ENCODE measurements at places on chromosomes 2 and 18. TPM values are rescaled to one million over a fixed set of nuclear protein-coding genes. Genes with fewer than 3 reads are reported as not detected.
A peak's percentile ranks its signal among the peaks of the same experiment; 100 is the strongest.

GRCh38 chr18:7048081-7048480 is 69.5 kb downstream of the LAMA1 start:
- H3K27me3 ChIP-seq: no peaks in the 10 kb centered on the region
- peaks cover 5% of the 10 kb centered on the region for H3K4me1 ChIP-seq
- H3K4me3 ChIP-seq: no peak overlapping the region
- H3K36me3 ChIP-seq: peaks cover 32% of the 10 kb centered on the region
- H3K27ac ChIP-seq: no peak overlapping the region

DNA sequence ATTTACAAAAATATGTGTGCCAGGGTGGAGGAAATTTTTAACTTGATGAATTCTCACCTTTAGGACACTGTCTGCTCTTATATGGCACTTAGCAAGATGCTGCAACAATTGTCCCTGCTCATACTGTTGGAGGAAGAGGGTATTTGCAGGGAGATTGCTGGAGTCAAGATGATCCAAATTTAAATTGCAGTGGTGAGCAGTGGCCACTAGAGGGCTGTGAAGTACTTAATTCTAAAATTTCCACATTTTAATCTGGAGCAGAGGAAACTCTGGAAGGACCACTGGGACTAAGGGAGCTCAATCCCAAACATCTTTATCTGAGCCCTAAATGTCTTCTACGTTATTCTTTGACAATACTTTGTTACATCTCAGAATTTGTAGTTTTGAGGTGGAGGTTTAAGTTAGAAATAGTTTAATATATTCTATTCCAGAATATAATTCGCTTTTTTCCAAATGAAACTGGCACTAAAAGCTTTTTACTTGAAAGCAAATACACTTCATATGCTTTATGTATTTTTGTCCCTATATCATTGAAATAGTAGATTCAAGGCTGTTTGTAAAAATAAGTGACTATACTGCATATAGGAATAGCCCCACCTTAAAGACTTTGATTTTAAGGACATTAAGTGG is 33.0 kb upstream of the PTH2R start:
- no peaks in the 10 kb centered on the region for H3K27me3 ChIP-seq
- H3K36me3 ChIP-seq: no peaks in the 10 kb centered on the region
- H3K4me3 ChIP-seq: no peak overlapping the region
- peak; percentile 49 for DNase-seq
- no peak overlapping the region for H3K27ac ChIP-seq
- no peaks in the 10 kb centered on the region for H3K4me1 ChIP-seq

Gene GATA6
- total RNA-seq: not detected

DNA sequence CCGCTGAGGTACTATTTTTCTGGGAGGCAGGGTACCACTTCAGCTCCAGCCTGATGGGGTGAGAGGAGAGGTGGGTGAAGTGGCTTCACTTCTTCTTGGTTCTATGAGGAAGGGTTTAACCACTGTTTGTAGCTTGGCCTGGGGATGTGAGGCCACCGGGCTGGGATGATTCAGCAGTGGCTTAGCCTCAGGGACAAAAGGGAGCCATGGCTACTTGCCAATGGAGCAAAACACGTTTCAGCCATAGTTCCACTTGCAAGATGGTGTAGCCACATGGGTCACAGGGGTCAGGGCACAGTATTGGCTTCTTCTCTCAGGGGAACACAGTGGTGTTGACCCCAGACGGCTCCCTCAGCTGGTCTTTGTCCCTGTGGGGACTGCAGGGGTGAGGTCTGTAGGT is 14.9 kb downstream of the ZDBF2 start:
- H3K27ac ChIP-seq: no peak overlapping the region
- DNase-seq: no peak
- no peaks in the 10 kb centered on the region for H3K27me3 ChIP-seq
- H3K4me3 ChIP-seq: no peak overlapping the region

GRCh38 chr2:156538083-156538504 is 101.9 kb downstream of the GPD2 start:
- H3K36me3 ChIP-seq: peaks cover 13% of the 10 kb centered on the region
- no peak overlapping the region for H3K4me3 ChIP-seq
- H3K27me3 ChIP-seq: no peaks in the 10 kb centered on the region
- no peak for DNase-seq
- H3K27ac ChIP-seq: no peak overlapping the region
- peaks cover 16% of the 10 kb centered on the region for H3K4me1 ChIP-seq

All from neural crest cell (in vitro differentiated cells).